ENCODE measurements at places on chromosomes 3 and 15.

- DNase-seq, result peak; percentile 54
Measured at GRCh38 chr3:64687781-64688604, at the start of gene ADAMTS9. Gene ADAMTS9 (minus strand): TSS chr3:64688000. CDS start chr3:64687657, 343 bp downstream.

- no peak for DNase-seq
Measured at GRCh38 chr3:46539443-46540005, 26.6 kb downstream of the LRRC2 start.

DNA sequence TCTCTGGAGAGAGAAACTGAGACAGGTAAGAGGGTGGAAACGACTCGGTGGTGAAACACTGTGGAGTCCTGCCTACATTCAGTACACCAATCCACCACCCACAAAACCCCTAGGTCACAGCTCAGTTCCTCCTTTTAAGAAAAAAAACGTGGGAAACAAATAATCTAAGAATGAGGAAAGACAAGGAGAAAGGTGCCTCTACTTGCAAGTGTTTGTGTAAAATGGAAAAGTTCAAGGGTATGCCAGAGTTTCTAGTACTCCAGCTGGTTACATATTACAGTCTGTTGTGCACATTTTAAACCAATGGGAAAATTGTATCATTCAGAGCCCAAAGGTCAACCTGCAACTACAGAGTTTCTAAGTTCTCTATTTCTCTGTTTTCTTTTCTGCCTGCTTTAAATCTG lies 32.2 kb downstream of the HGD start:
- no peak for DNase-seq

DNA sequence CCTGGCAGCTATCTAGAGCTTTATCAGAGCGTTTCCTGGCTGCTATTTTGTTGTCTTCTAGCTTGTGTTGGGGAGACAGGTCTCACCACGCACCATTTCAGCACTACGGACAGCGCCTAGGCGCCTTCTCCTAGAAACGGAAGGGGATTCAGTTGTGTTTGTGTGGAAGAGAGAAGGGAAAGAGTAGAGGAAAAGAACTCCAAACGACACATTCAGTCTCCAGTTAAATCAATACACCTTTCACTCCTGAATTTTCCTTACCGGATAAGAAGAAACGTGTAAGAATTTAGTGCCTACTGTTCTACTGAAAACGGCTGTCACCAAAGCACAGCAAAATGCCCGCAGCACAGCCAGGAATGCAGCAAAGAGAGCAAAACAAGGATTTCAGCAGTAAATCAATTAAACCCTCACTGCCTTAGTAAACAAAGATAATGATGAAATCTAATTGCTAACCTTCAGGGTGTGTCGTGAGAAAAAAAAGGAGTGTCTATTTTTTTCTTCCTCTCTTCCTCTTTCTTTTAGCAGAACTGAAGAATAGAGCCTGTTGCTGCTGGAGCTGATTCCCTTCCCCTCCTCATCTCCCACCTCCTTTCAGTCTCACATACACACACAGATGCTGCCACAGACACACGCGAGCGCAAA lies 412 bp upstream of the CTXN2 start:
- DNase-seq, result peak; percentile 38

- DNase-seq, result no peak
Measured at GRCh38 chr3:148992027-148992634, 791 bp downstream of the GYG1 start.

- DNase-seq, result no peak
Measured at GRCh38 chr15:74402873-74403587, 30.7 kb downstream of the SEMA7A start.

DNA sequence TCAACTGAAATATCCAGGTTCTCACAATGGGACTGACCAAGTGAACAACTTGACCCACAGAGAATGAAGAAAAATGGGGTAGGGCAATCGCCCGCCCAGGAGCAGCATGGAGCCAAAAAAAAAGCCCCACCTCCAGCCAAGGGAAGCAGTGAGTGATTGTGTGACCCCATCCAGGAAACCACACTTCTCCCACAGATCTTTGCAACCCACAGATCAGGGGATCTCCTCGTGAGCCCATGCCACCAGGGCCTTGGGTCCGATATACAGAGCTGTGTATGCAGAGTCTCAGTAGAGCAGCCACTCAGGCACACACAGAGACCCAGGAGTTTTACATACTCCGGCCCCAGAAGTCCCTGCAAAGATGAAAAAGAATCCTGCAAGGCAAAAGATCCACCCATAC lies 35.7 kb downstream of the PYGO1 start:
- DNase-seq, result no peak

- DNase-seq, result no peak
Measured at GRCh38 chr3:187946163-187946691, 201.0 kb upstream of the BCL6 start.

DNA sequence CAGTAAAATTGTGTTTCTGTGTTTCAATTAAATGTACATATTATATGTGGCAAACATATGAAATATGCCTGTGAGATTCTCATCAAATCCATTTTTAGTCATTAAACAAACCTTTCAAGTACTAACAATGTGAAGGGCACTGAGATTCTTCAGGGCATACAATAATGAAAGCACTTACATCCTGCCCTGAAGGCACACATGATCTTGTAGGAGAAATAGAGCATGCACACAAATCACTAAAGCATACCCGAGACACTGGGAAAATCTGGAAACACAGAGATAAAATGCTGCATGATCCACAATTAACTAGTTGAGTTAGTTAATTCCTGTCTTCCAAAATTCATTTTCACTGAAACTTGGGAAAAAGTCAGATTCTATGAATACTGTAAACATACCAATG lies 810.5 kb upstream of the NECTIN3 start:
- DNase-seq, result no peak
